ENCODE measurements at places on chromosomes 13 and 19. TPM values are rescaled to one million over a fixed set of nuclear protein-coding genes. Genes with fewer than 3 reads are reported as not detected.

Gene C1QTNF9
- not detected for total RNA-seq

Gene LILRB4
- not detected for total RNA-seq

Gene FAAP24
- total RNA-seq = 1.6 TPM

Gene C19orf81
- not detected for total RNA-seq

Gene FAM216B
- total RNA-seq = not detected

Gene ZNF497
- 0.32 TPM for total RNA-seq

Gene BCL2L12
- total RNA-seq = 4.7 TPM

Gene POU2F2
- total RNA-seq = 1.3 TPM

Gene JAK3
- total RNA-seq = 7.8 TPM

Gene ZNF302
- 15.1 TPM for total RNA-seq

Gene GRAMD1A
- 26.7 TPM for total RNA-seq

Gene MYH14
- not detected for total RNA-seq

Gene UBXN6
- 117 TPM for total RNA-seq

Gene ATP1A3
- total RNA-seq = not detected

Gene ZNF761
- total RNA-seq = 13.8 TPM

Gene KIR3DL2
- not detected for total RNA-seq

Gene CATSPERD
- not detected for total RNA-seq

Gene KCNC3
- total RNA-seq = not detected

Gene FFAR1
- total RNA-seq = not detected

Gene ZNF552
- total RNA-seq = 12.1 TPM

Gene CCDC8
- total RNA-seq = 8.6 TPM

Gene SHD
- not detected for total RNA-seq

Gene ZNF536
- not detected for total RNA-seq

Gene EVI5L
- 24.8 TPM for total RNA-seq

Gene UHRF1
- 36.1 TPM for total RNA-seq

Gene DCLK1
- 0.86 TPM for total RNA-seq

Gene CDX2
- not detected for total RNA-seq

Gene CBY2
- not detected for total RNA-seq

Gene LRRC63
- under 0.01 TPM for total RNA-seq

Gene DIAPH3
- total RNA-seq = 20.9 TPM

Gene SHC2
- 0.43 TPM for total RNA-seq

Gene F2RL3
- 0.43 TPM for total RNA-seq

Gene NCLN
- total RNA-seq = 52.7 TPM

Gene C1QTNF9B
- total RNA-seq = 0.86 TPM

Gene HCN2
- total RNA-seq = 0.32 TPM

Gene TEKTIP1
- total RNA-seq = not detected

Gene SETDB2
- total RNA-seq = 11.9 TPM

Gene PPM1N
- total RNA-seq = 2.3 TPM

Data from fibroblast of villous mesenchyme (primary cell).